ENCODE measurements at places on chromosomes 7 and 10.

- DNase-seq = no peak
Observed at GRCh38 chr10:64344211-64344610, 823.0 kb downstream of the REEP3 start.

GRCh38 chr10:119025336-119025735 is 4.2 kb upstream of the NANOS1 start:
- no peak for DNase-seq

GRCh38 chr7:41698114-41698513 is 4.8 kb downstream of the INHBA start:
- DNase-seq = no peak

DNA sequence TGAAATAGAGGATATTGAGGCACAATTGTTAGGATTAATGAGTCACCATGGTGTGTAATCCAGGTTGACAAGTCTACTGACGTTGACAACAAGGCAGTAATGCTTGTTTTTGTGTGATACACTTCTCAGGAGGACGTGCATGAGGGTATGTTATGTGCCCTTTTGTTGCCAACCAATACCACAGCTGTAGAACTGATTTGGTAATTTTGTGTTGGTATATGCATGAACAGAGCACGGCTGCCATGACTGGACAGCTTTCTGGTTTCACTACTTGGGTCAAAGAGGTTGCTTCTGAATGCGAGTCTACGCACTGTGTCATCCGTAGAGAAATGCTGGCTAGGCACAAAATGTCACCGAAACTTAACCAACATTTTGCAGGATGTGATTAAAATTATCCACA is 32.9 kb downstream of the PHTF2 start:
- no peak for DNase-seq

DNA sequence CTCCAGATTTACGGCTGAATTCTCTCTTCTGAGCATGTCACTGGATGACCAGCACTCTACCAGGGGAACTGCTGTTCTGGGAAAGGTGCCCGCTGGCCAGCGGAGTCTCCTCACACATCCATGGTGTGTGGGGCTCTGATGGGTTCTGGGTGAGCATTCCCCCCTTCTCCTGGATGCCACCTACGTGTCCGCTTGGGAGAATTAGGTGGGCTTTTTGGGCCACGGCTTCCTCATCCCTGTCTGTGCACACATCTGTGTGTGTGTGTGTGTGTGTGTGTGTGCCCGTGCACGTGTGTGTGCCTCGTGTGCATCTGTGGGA is 163.0 kb downstream of the DNAJB6 start:
- DNase-seq = no peak

DNA sequence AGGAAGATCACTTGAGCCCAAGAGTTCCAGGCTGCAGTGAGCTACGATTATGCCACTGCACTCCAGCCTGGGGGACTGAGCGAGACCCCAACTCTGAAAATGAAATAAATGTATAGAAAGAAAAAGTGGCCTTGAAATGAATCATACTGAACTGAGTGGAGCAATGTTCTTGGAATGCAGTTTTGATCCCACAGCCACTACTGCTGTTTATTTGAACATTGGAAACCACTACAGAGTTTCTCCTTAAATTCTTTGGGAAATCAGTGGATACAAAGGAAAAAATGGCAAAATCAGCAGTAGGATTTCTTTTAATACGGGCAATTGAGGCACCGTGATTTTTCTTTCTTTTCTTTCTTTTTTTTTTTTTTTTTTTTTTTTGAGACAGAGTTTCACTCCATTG is 637.4 kb downstream of the GALNT17 start:
- no peak for DNase-seq

All from mucosa of descending colon (tissue), 3 donors.